Activated T-helper 17 cell treated with anti-CD3 and anti-CD28 coated beads, Interleukin-2, amount 50 U/mL, for 72 hours (primary cell): ENCODE measurements at places on chromosomes 6 and 20. TPM values are rescaled to one million over a fixed set of nuclear protein-coding genes. Genes with fewer than 3 reads are reported as not detected.

NRN1 gene
- 1.1 TPM for total RNA-seq

SOBP gene
- total RNA-seq: 0.06 TPM

TNXB gene
- 26.8 TPM for total RNA-seq

ADGRG6 gene
- total RNA-seq: not detected

COL20A1 gene
- 0.16 TPM for total RNA-seq

KCNK16 gene
- not detected for total RNA-seq

SCGN gene
- total RNA-seq: not detected

ZC2HC1B gene
- total RNA-seq: not detected

MRPL18 gene
- total RNA-seq: 61.9 TPM

TRIM40 gene
- not detected for total RNA-seq

CALHM5 gene
- total RNA-seq: not detected

MUCL3 gene
- total RNA-seq: not detected

COL9A1 gene
- 0.17 TPM for total RNA-seq

APOBEC2 gene
- not detected for total RNA-seq

ECT2L gene
- total RNA-seq: 0.11 TPM

PLCB4 gene
- not detected for total RNA-seq

BRPF3 gene
- total RNA-seq: 21.8 TPM

FOXA2 gene
- not detected for total RNA-seq

POU5F1 gene
- total RNA-seq: 0.16 TPM

C2 gene
- 0.58 TPM for total RNA-seq

GPR6 gene
- total RNA-seq: not detected

BCAS1 gene
- not detected for total RNA-seq

PLA2G7 gene
- not detected for total RNA-seq

LY6G6F gene
- not detected for total RNA-seq

TDRD6 gene
- total RNA-seq: not detected

OR2B6 gene
- 0.54 TPM for total RNA-seq

SLC12A5 gene
- 0.61 TPM for total RNA-seq

CCM2L gene
- total RNA-seq: not detected

RBBP8NL gene
- total RNA-seq: not detected

TSHZ2 gene
- 58.2 TPM for total RNA-seq

SRC gene
- total RNA-seq: 6.4 TPM

TPBG gene
- 1.9 TPM for total RNA-seq

GHRH gene
- not detected for total RNA-seq

SEL1L2 gene
- not detected for total RNA-seq

REM1 gene
- total RNA-seq: not detected

SNPH gene
- total RNA-seq: 0.90 TPM

CLPSL2 gene
- total RNA-seq: not detected

KHDC1L gene
- total RNA-seq: not detected

VSX1 gene
- total RNA-seq: not detected

TOX2 gene
- total RNA-seq: 3.5 TPM

SNX5 gene
- total RNA-seq: 201 TPM

FAM8A1 gene
- 6.1 TPM for total RNA-seq

INSM1 gene
- 2.8 TPM for total RNA-seq

TMEM217 gene
- total RNA-seq: 2.5 TPM

OPRL1 gene
- 0.48 TPM for total RNA-seq

NINL gene
- total RNA-seq: 4.6 TPM

TSBP1 gene
- not detected for total RNA-seq

SLC52A3 gene
- not detected for total RNA-seq
